Pericardium fibroblast (primary cell): ENCODE measurements at places on chromosomes 7 and 10. TPM values are rescaled to one million over a fixed set of nuclear protein-coding genes. Genes with fewer than 3 reads are reported as not detected.

TMEM196 gene
- 0.34 and 1.5 TPM in 2 replicates for total RNA-seq

BLVRA gene
- 18.5 and 22.3 TPM in 2 replicates for total RNA-seq

CPA4 gene
- 18.0 and 49.9 TPM in 2 replicates for total RNA-seq

HOXA9 gene
- total RNA-seq = 4.0 TPM in 1 of 2 replicates, not detected in the other

FEZF1 gene
- not detected in 2 replicates for total RNA-seq

BAG3 gene
- total RNA-seq = 44.4 and 52.6 TPM in 2 replicates

TACR2 gene
- not detected in 2 replicates for total RNA-seq

GPR141 gene
- not detected in 2 replicates for total RNA-seq

AUTS2 gene
- total RNA-seq = 2.9 and 6.7 TPM in 2 replicates

C10orf105 gene
- total RNA-seq = 0.12 TPM in 1 of 2 replicates, not detected in the other

OR9A2 gene
- total RNA-seq = not detected in 2 replicates

PCGF5 gene
- 17.4 and 24.7 TPM in 2 replicates for total RNA-seq

CC2D2B gene
- total RNA-seq = not detected in 2 replicates

TEX36 gene
- total RNA-seq = not detected in 2 replicates

SORCS1 gene
- total RNA-seq = 0.09 TPM in 1 of 2 replicates, not detected in the other
